ENCODE measurements at places on chromosomes 4 and X. TPM values are rescaled to one million over a fixed set of nuclear protein-coding genes. Genes with fewer than 3 reads are reported as not detected.

Gene CAPN6
- not detected for total RNA-seq

Gene TLR1
- 17.2 TPM for total RNA-seq

Gene GRID2
- not detected for total RNA-seq

Gene TKTL1
- 1.2 TPM for total RNA-seq

- H3K4me3 ChIP-seq: no peak overlapping the region
- H3K27me3 ChIP-seq: no peaks in the 10 kb centered on the region
- H3K4me1 ChIP-seq: no peaks in the 10 kb centered on the region
- no peak overlapping the region for H3K27ac ChIP-seq
- no peak for DNase-seq
- H3K36me3 ChIP-seq: no peaks in the 10 kb centered on the region
These were observed 117.0 kb downstream of the SPOCK3 start for GRCh38 chr4:167117273-167117672.

- H3K36me3 ChIP-seq: no peaks in the 10 kb centered on the region
- H3K4me1 ChIP-seq: no peaks in the 10 kb centered on the region
- H3K4me3 ChIP-seq: no peak overlapping the region
- H3K27ac ChIP-seq: no peak overlapping the region
These were observed 40.4 kb downstream of the MAGEB17 start for GRCh38 chrX:16207634-16208033.

Gene PF4V1
- not detected for total RNA-seq

DNA sequence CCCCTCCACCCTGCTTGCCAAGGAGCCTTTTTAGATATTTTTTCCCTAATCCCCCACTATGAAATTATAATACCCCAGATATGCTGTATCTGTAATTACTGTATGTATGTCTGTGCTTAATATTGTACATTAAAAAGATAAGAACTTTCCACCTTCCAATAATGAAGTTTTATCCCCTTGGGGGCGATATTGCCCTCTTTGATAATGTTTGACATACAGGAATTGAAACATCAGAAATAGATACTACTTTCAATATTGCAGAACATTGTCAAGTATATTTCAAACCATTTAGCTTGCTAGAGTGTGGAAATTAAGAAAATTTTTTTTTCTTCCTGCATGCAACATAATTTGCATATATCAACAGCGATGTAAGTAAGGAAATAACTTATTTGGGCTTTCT lies 58.9 kb downstream of the NAF1 start:
- no peak for DNase-seq
- peaks cover 4% of the 10 kb centered on the region for H3K36me3 ChIP-seq
- no peak overlapping the region for H3K27ac ChIP-seq

GRCh38 chr4:4868040-4868757 lies 8.7 kb downstream of the MSX1 start:
- peaks cover 14% of the 10 kb centered on the region for H3K4me1 ChIP-seq
- DNase-seq: no peak
- no peaks in the 10 kb centered on the region for H3K36me3 ChIP-seq

Data from activated naive CD8-positive, alpha-beta T cell treated with anti-CD3 and anti-CD28 coated beads, Interleukin-2, amount 10 ng/mL, durations not matched to agents 7 days and 5 days (primary cell).